Epithelial cell of alveolus of lung (primary cell): ENCODE measurements at places on chromosomes 3 and 15. TPM values are rescaled to one million over a fixed set of nuclear protein-coding genes. Genes with fewer than 3 reads are reported as not detected.

ARL6IP5 gene
- total RNA-seq: 132 and 179 TPM in 2 replicates

EIF2B5 gene
- total RNA-seq: 30.0 and 30.5 TPM in 2 replicates

ALDH1A3 gene
- total RNA-seq: 22.7 and 71.6 TPM in 2 replicates

GOLGA6L9 gene
- 0.52 and 15.3 TPM in 2 replicates for total RNA-seq

TRNT1 gene
- 9.4 and 15.8 TPM in 2 replicates for total RNA-seq

CRABP1 gene
- total RNA-seq: not detected in 2 replicates

CCR2 gene
- total RNA-seq: not detected in 2 replicates

GMNC gene
- not detected in 2 replicates for total RNA-seq

RPL39L gene
- 16.0 and 44.6 TPM in 2 replicates for total RNA-seq

RTP3 gene
- not detected in 2 replicates for total RNA-seq

FEZF2 gene
- not detected in 2 replicates for total RNA-seq

GOLGA6L7 gene
- not detected in 2 replicates for total RNA-seq

ACAP2 gene
- 24.8 and 42.4 TPM in 2 replicates for total RNA-seq

CD86 gene
- total RNA-seq: not detected in 2 replicates

GOLGA8S gene
- total RNA-seq: not detected in 2 replicates

GNAT1 gene
- total RNA-seq: not detected in 2 replicates

SI gene
- not detected in 2 replicates for total RNA-seq

KBTBD12 gene
- total RNA-seq: not detected in 2 replicates

TRPM1 gene
- total RNA-seq: not detected in 2 replicates

CCDC9B gene
- total RNA-seq: 2.3 and 3.0 TPM in 2 replicates

MFAP1 gene
- total RNA-seq: 21.1 and 27.1 TPM in 2 replicates

ACKR2 gene
- total RNA-seq: 0.91 and 1.1 TPM in 2 replicates

MYL3 gene
- 14.3 TPM in 1 of 2 replicates, not detected in the other for total RNA-seq

TGM5 gene
- total RNA-seq: not detected in 2 replicates

MORF4L1 gene
- 256 and 322 TPM in 2 replicates for total RNA-seq

EOMES gene
- not detected in 2 replicates for total RNA-seq

LMAN1L gene
- not detected in 2 replicates for total RNA-seq

CCDC13 gene
- total RNA-seq: 1.8 and 2.2 TPM in 2 replicates

HCN4 gene
- total RNA-seq: not detected in 2 replicates

CHL1 gene
- 0.39 and 19.6 TPM in 2 replicates for total RNA-seq

PLSCR2 gene
- 0.72 TPM in 1 of 2 replicates, not detected in the other for total RNA-seq

CTXND1 gene
- total RNA-seq: 1.1 TPM in 1 of 2 replicates, not detected in the other

ZNF501 gene
- 4.7 and 11.4 TPM in 2 replicates for total RNA-seq

SLITRK3 gene
- total RNA-seq: not detected in 2 replicates

BOC gene
- total RNA-seq: 10.0 and 17.5 TPM in 2 replicates

AADAC gene
- total RNA-seq: 1.3 TPM in 1 of 2 replicates, not detected in the other
